Effector memory CD4-positive, alpha-beta T cell (primary cell): ENCODE measurements at places on chromosomes 12 and 14.
A peak's percentile ranks its signal among the peaks of the same experiment; 100 is the strongest.

DNA sequence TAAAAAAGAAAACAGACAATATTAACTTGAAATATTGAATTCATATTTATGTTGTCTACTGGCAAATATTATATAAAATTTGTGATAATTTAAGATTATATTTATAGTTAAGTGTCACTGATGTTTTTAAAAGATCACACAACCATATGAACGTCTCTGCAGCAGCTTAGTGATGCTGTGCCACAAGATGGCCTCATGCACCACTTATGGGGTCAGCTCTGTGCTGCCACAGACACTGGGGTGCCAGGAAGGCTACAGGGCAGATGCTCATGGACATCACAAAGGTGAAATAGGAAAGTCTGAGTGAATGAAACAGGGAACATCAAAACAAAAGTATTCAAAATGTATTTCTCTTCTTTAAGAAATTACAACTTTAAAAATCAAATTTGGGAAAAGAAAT, 13.1 kb downstream of the ATXN3 start:
- no peak for DNase-seq
- no peak overlapping the region for H3K27ac ChIP-seq
- no peaks in the 10 kb centered on the region for H3K4me1 ChIP-seq
- no peaks in the 10 kb centered on the region for H3K27me3 ChIP-seq
- H3K36me3 ChIP-seq = peaks cover 34% of the 10 kb centered on the region
- no peak overlapping the region for H3K4me3 ChIP-seq

- no peaks in the 10 kb centered on the region for H3K27me3 ChIP-seq
- peak overlapping the region; percentile 85 for H3K27ac ChIP-seq
- DNase-seq = no peak
- no peaks in the 10 kb centered on the region for H3K36me3 ChIP-seq
- H3K4me1 ChIP-seq = peaks cover 20% of the 10 kb centered on the region
- H3K4me3 ChIP-seq = no peak overlapping the region
These were observed 29.4 kb upstream of the PPP2R5C start for GRCh38 chr14:101732118-101732517.

- no peaks in the 10 kb centered on the region for H3K4me1 ChIP-seq
- no peak overlapping the region for H3K4me3 ChIP-seq
- DNase-seq = no peak
- H3K27ac ChIP-seq = no peak overlapping the region
These were observed 77.4 kb upstream of the GTF2A1 start for GRCh38 chr14:81298122-81298521.

- no peak overlapping the region for H3K4me3 ChIP-seq
- H3K36me3 ChIP-seq = no peaks in the 10 kb centered on the region
- H3K27ac ChIP-seq = no peak overlapping the region
- H3K4me1 ChIP-seq = no peaks in the 10 kb centered on the region
- DNase-seq = no peak
- no peaks in the 10 kb centered on the region for H3K27me3 ChIP-seq
These were observed 1323.3 kb downstream of the LRFN5 start for GRCh38 chr14:42929806-42930480.

DNA sequence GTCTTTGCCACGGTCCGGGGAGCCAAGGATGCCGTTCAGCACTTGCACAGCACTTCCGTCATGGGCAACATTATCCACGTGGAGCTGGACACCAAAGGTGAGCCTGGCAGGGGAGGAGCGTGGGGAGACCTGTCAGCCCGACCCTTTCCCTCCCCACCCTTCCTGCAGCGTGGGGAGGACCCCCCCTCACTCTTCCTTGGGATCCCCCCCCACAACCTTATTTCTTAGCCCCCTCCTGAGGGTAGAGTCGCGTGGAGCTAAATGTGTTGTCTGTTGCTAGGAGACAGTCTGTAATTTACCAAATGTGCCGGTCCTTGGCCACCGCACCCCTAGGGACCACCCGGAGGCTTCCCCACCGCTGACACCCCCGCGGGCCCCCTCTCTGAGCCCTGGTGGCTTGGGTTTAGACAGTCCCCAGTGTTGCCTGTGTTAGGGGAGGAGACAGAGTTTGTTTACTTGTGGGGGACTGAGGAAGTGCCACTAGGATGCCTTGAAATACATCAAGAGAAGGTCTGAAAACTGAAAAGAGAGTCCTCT, 2.3 kb downstream of the SETD1B start:
- peak overlapping the region; percentile 90 for H3K4me3 ChIP-seq
- H3K4me1 ChIP-seq = peaks cover 27% of the 10 kb centered on the region
- DNase-seq = no peak
- peak overlapping the region; percentile 77 for H3K27ac ChIP-seq

DNA sequence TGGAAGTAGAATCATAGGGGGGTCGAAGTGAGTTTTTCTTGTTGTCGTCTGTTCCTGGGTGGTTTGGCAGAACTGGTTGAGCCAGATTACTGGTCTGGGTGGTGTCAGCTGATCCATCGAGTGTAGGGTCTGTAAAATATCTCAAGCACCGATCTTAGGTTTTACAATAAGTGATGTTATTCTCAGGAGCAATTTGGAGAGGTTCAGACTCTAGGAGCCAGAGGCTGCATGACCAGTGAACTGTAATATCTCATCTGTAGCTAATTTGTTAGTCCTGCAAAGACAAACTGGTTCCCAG, 9.7 kb upstream of the SERPINA1 start:
- H3K4me1 ChIP-seq = no peaks in the 10 kb centered on the region
- H3K36me3 ChIP-seq = no peaks in the 10 kb centered on the region
- no peak overlapping the region for H3K27ac ChIP-seq
- no peak for DNase-seq
- H3K27me3 ChIP-seq = no peaks in the 10 kb centered on the region

- DNase-seq = peak; percentile 88
- peak overlapping the region; percentile 54 for H3K27ac ChIP-seq
- H3K27me3 ChIP-seq = no peaks in the 10 kb centered on the region
These were observed 14.6 kb upstream of the NR4A1 start for GRCh38 chr12:52036587-52037171.

DNA sequence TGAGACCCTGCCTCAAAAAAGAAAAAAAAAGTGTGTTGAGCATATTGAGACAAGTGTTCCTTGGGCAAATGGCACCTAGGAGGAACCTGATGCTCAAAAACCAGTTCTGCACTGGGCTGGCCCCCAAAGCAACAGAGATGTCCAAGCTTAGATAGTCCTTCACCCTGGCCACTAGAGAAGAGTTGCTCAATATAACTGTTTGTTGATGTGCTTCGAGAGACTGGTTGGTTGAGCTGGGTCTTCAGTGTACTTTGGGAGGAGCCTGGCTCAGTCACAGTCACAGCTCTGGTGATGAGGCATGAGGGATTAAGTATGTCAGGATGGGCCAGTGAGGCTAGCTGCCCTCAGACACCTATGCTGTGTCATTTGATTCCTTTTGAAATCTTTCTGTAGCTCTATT, 38.0 kb downstream of the SLC2A14 start:
- H3K27me3 ChIP-seq = no peaks in the 10 kb centered on the region
- no peak for DNase-seq
- no peaks in the 10 kb centered on the region for H3K36me3 ChIP-seq
- H3K27ac ChIP-seq = no peak overlapping the region
- H3K4me3 ChIP-seq = no peak overlapping the region
- no peaks in the 10 kb centered on the region for H3K4me1 ChIP-seq

DNA sequence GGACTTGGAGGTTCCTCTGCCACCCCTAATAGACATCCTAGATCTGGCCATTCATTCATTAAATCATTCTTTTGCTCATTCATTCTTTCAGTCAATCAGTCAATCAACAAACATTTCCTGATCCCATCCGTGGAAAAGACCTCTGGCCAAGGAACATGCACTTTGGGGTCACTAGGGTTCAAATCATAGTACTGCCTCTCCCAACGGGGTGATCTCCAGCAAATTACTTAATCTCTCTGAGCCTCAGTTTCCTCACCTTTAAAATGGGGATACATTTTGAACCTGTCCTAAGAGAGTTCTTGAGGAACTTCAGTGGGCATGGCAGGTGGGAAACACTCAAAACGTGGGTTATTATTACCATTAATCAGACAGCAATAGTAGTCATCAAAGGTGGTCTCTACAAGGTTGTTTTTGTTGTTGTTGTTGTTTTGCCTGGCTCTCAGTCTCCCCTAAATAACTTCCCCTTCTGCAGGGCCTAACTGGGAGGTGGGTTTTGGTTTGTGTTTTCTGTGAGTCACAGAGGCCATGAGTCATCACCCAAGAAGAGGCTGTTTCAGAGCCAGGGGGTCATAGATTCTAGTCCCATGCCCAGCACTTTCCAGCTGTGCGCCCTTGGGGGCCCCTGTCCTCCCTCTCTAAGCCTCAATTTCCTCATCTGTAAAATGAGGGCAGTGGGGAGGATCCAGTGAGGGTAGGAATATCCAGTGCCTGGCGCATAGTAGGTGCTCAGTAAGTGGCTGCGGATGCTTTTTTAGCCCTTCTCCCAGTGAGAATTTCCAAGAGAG, 16.9 kb upstream of the FAM222A start:
- no peaks in the 10 kb centered on the region for H3K36me3 ChIP-seq
- no peak overlapping the region for H3K4me3 ChIP-seq
- H3K27ac ChIP-seq = no peak overlapping the region

DNA sequence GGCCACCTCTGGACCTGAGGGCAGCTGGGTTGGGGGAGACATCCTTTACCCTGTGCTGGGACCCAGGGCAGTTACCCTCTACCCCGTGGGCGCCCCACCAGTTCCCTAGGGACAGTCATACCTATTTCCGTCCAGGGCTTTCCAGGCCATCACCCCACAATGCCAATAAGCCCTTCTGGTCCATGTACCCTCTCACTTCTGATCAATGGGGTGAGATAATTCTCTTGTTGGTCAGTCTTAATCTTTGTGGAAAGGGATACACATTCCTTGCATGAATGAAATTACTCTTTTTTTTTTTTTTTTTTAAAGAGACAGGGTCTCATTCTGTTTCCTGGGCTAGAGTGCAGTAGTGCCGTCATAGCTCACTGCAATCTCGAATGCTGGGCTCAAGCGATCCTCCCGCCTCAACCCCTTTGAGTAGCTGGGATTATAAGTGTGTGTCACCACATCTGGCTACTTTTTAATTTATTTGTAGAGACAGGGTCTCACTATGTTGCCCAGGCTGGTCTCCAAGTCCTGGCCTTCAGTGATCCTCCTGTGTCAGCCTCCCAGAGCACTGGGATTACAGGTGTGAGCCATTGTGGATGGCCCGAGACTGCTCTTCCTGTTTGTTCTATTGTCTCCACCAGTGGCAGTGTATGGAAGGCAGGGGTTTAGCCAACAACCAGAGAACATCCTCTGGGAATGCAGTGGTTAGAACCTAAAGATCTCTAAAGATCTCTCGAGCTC, 46.3 kb upstream of the STON2 start:
- no peak overlapping the region for H3K27ac ChIP-seq
- no peaks in the 10 kb centered on the region for H3K4me1 ChIP-seq
- no peaks in the 10 kb centered on the region for H3K27me3 ChIP-seq
- no peaks in the 10 kb centered on the region for H3K36me3 ChIP-seq

DNA sequence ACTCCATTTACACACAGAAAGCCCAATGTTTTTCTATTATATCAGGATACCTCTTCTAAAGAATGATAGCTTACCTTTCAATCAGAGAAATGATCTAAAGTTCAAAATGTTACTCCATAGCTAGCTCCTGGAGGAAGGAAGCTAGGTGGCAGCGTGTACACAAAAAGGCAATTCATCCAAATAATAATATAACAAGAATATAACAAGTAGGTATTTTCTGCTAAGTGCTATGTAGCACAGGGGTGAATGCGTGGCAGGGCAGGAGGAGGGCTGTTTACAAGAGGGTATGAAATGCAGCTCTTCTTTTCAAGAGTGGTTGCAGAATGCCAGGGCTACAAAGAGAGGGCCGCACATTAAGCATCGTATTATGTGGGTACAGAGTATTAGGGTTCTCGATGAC, 663 bp upstream of the SNAPC1 start:
- H3K27ac ChIP-seq = peak overlapping the region; percentile 94
- no peaks in the 10 kb centered on the region for H3K27me3 ChIP-seq
- H3K4me1 ChIP-seq = peaks cover 15% of the 10 kb centered on the region

GRCh38 chr12:100258127-100258526, 8.8 kb downstream of the DEPDC4 start:
- H3K4me3 ChIP-seq = no peak overlapping the region
- H3K27ac ChIP-seq = no peak overlapping the region
- no peaks in the 10 kb centered on the region for H3K27me3 ChIP-seq
- DNase-seq = no peak
- H3K4me1 ChIP-seq = no peaks in the 10 kb centered on the region

- no peak overlapping the region for H3K4me3 ChIP-seq
- no peaks in the 10 kb centered on the region for H3K27me3 ChIP-seq
- H3K36me3 ChIP-seq = peaks cover 19% of the 10 kb centered on the region
- no peak overlapping the region for H3K27ac ChIP-seq
- no peak for DNase-seq
These were observed 24.8 kb downstream of the FNTB start for GRCh38 chr14:65011538-65011937.

DNA sequence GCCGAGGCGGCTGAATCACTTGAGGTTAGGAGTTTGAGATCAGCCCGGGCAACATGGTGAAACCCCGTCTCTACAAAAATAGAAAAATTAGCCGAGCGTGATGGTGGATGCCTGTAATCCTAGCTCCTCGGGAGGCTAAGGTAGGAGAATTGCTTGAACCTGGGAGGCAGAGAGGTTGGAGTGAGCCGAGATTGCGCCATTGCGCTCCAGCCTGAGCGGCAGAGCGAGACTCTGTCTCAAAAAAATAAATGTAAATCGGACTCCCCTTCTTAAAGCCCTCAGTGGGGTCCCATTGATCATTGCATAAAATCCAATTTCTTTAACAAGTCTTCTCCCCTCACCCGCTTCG, 908 bp downstream of the TDP1 start:
- DNase-seq = no peak
- H3K4me1 ChIP-seq = peaks cover 33% of the 10 kb centered on the region
- H3K36me3 ChIP-seq = peaks cover 5% of the 10 kb centered on the region
- H3K27me3 ChIP-seq = no peaks in the 10 kb centered on the region
- H3K27ac ChIP-seq = peak overlapping the region; percentile 96

- H3K4me3 ChIP-seq = no peak overlapping the region
- H3K27me3 ChIP-seq = no peaks in the 10 kb centered on the region
- no peak for DNase-seq
- no peaks in the 10 kb centered on the region for H3K4me1 ChIP-seq
- H3K27ac ChIP-seq = no peak overlapping the region
These were observed 59.7 kb upstream of the NAP1L1 start for GRCh38 chr12:76144245-76144549.

DNA sequence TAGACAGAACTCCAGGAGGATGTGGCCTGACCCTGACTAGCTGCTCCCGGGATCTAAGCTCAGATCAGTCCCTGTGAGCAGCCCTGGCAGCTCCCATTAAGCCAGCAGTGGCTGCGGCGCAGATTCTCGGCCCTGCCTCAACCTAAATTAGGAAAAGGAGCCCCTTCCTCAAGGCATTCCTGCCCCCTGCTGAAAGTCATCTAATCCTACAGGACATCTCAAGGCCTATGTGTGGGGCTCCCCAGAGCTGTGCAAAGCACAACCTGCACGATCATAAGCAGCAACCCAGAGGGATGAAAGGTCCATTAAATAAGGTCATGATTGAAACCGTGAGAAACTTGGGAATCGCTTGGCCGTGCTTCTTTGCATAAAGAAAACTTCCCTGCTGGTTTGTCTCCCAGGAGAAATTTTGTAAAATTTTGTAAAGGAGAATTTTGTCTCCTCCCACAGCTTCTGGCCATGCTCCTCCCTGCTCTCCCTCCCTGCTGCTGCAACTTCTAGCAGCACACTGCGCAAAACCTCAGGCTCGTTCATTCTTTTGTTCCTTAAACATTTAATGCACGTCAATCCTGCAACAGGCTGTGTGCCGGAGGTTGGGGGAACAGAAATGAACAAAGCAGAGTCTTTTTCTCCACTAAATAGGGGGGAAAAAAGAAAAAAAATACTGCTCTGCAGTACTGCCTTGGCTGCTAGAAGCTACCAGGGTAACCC, 96.6 kb upstream of the SLC35F4 start:
- no peaks in the 10 kb centered on the region for H3K27me3 ChIP-seq
- no peaks in the 10 kb centered on the region for H3K4me1 ChIP-seq
- no peaks in the 10 kb centered on the region for H3K36me3 ChIP-seq
- H3K4me3 ChIP-seq = no peak overlapping the region
- no peak for DNase-seq

GRCh38 chr12:91133871-91134270, 22.6 kb upstream of the LUM start:
- no peak for DNase-seq
- no peaks in the 10 kb centered on the region for H3K4me1 ChIP-seq
- H3K27ac ChIP-seq = no peak overlapping the region
- H3K36me3 ChIP-seq = no peaks in the 10 kb centered on the region
